ENCODE measurements at places on chromosomes 7 and 10.

GRCh38 chr10:113219446-113219845 lies 269.4 kb downstream of the TCF7L2 start:
- no peak for ATAC-seq

- peak; percentile 73 for ATAC-seq
Measured at GRCh38 chr10:49177391-49178355, 10.5 kb downstream of the TMEM273 start.

DNA sequence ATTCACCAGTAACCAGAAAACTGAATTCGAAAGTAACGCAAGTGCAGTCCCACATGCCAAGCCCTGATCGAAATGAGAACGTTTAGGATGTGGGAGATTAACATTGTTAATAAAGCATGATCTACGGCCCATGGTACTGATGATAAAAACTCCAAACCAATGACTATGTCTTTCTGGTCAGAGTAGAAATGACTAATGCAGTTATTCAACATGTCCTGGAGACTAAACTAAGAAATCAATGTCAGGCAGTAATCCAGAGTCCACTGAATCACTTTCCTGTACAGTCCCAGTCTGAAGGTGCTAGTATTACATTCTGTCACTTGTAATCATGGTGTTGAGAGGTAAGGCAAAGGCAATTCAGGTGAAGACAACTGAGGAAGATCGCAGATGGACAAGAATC lies 14.4 kb downstream of the NPSR1 start:
- peak; percentile 80 for ATAC-seq

- no peak for ATAC-seq
Measured at GRCh38 chr7:22578007-22578733, 78.2 kb upstream of the STEAP1B start.

DNA sequence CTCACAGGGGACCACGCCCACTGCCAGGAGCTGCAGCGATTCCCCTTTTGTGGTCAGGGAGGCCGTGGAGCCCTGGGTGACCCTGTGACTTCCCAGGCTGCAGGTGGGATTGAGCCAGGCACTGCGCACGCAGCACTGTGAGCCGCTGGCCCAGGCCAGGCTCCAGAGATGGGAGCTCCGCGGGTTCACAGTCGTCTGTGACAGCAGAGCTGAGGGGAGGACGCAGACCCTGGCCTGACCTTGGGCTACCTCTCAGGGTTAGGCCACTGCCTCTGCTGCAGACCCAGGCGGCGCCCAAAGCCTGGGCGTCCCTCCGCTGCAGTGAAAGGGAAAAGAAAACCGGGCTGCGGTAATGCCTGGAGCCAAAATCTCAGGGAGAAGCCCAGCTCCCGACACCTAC lies 107.5 kb upstream of the GPR26 start:
- ATAC-seq, result no peak

- ATAC-seq, result peak; percentile 36
Measured at GRCh38 chr10:62528441-62528840, 154.3 kb downstream of the ZNF365 start.

GRCh38 chr7:11636274-11636673 lies 195.7 kb downstream of the THSD7A start:
- no peak for ATAC-seq

- no peak for ATAC-seq
Measured at GRCh38 chr10:101896225-101896877, 52.8 kb upstream of the KCNIP2 start.

- peak; percentile 71 for ATAC-seq
Measured at GRCh38 chr10:88642963-88643362, 21.3 kb upstream of the LIPF start.

GRCh38 chr10:29245476-29245875 lies 43.4 kb upstream of the LYZL1 start:
- no peak for ATAC-seq

- ATAC-seq, result peak; percentile 69
Measured at GRCh38 chr10:624605-625332, 64.7 kb downstream of the DIP2C start.

DNA sequence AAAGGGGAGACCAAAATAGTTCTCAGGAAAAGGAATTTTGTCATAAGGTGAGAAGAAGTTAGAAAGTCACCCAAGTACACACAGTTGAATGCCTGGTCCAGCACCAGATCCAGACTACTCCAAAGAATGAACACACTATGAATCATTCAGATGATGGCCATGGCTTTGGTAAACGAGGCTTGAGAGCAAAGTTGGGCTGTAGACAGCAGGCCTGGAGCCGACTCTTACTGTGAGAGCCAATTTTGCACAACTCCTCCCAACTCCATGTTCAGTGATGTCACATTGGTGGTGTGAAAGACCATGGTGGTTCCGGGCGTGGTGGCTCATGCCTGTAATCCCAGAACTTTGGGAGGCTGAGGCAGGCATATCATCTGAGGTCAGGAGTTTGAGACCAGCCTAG lies 131.6 kb downstream of the PKD1L1 start:
- no peak for ATAC-seq

- peak; percentile 33 for ATAC-seq
Measured at GRCh38 chr10:114271075-114271778, 32.2 kb downstream of the VWA2 start.

DNA sequence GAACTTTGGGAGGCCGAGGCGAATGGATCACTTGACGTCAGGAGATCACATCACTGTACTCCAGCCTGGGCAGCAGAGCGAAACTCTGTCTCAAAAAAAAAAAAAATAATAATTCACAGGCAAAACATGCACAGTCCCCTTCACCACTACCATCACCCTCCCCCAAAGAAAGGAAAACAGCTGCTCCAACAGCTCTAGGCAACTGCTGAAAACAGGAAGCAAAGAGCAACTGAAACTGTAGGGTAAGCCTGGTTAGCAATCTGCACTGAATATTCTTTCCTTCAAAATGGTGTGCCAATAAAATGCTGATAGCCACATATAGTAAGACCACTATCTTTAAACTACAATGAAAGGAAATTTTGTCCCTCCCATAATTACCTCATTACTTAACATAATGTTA lies 11.8 kb downstream of the NT5C2 start:
- no peak for ATAC-seq

GRCh38 chr7:113086431-113086888 lies at the start of gene GPR85:
GPR85 (minus strand) TSS chr7:113086827; CDS start chr7:113084721, 2,106 bp downstream.
- ATAC-seq, result peak; percentile 55
